ENCODE measurements at places on chromosomes 1 and 21. TPM values are rescaled to one million over a fixed set of nuclear protein-coding genes. Genes with fewer than 3 reads are reported as not detected.

The MYOM3 gene
- not detected for total RNA-seq

The LHX8 gene
- not detected for total RNA-seq

The TCHH gene
- not detected for total RNA-seq

The TEKT2 gene
- 8.4 TPM for total RNA-seq

The FMO1 gene
- not detected for total RNA-seq

GRCh38 chr1:5232537-5232936, 578.1 kb downstream of the AJAP1 start:
- no peak for DNase-seq

- no peak for DNase-seq
Observed at GRCh38 chr1:168751195-168751650, 22.2 kb upstream of the DPT start.

DNA sequence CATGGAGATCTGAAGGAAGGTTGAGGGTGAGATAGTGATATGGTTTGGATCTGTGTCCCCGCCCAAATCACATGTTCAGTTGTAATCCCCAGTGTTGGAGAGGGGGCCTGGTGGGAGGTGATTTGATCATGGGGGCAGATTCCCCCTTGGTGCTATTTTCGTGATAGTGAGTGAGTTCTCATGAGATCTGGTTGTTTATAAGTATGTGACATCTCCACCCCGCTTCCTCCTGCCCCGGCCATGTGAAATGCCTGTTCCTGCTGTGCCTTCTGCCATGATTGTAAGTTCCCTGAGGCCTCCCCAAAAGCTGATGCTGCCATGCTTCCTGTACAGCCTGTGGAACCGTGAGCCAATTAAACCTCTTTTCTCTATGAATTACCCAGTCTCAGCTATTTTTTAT, 451.9 kb upstream of the VAMP3 start:
- DNase-seq: no peak

GRCh38 chr1:113058941-113059706, 13.9 kb upstream of the LRIG2 start:
- no peak for DNase-seq

DNA sequence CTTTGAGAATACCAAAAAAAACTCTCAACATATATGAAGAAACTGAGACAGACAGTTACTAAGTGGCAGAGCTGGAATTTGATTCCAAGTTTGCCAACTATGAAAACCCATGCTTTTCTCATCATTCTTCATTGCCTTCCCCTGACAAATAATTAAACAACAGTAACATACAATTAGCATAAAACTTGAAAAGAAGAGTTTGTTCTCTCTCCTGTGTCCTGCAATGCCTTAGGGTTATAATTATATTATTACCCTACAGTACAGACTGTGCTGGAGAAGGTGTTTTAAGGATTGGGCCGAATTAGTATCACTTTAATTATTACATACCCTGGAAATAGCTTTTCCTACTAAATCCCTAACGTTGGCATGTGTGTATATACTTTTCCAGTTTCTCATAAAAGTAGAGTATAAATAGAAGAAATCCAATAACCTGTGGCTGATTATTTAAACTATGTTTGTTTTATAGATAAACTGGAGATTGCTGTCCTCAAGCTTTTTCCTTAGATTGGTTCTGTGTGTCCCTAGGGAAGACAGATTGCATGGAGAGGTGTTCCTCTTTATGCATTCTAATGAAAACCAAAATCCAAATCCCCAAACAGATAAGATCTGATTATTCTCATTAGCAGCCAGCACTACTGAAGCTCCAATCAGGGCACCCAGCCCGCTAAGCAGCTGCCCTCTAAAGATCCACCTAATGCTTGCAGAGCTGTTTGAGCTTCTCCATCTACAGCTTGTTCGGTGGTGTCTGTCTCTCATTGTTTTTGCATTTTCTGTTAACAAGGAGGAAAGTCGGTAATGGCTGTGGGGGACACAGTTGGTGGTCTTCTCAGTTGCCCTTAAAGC, 156.3 kb downstream of the TM2D1 start:
- DNase-seq: no peak

- DNase-seq: no peak
Observed at GRCh38 chr1:161702250-161702649, 4.8 kb upstream of the FCRLA start.

DNA sequence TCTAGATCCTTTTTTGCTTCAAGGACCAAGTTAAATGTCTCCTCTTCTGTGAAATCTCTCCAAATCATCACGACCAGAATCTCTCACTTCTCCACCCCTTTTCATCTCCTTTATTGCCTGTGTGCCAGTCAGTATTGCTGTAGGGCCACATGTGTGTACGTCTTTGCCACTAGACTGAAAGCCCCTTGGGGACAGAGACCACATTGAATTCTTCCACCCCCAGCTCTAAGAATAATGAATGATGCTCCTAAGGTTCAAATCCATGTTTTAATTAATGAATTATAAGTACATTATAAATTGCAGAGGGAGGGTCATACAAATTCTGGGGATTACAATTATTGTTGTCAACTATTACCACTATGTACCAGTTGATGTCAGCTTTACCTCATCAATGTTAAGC, 343.8 kb downstream of the USP25 start:
- DNase-seq: no peak

DNA sequence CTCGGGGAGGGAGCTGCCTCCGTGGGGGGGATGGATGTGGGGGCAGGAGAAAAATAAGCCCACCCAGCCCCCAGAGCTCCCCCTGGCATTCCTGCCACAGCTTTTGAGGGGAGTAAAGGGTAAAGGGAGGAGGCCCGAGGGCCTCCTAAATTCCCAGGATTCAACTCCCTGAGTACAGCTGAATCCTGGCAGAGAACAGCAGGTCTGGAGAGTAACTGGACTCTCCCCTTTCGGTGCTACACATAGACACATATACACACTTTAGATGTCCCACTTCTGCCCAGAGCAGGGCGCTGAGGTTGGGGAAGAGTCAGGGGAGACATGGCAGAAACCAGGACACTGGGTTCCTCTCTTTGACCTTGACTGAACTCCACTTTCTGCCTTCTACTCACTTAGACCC, 3.0 kb downstream of the KIRREL1 start:
- no peak for DNase-seq

GRCh38 chr1:99482750-99483149, 163.2 kb upstream of the PALMD start:
- DNase-seq: no peak

DNA sequence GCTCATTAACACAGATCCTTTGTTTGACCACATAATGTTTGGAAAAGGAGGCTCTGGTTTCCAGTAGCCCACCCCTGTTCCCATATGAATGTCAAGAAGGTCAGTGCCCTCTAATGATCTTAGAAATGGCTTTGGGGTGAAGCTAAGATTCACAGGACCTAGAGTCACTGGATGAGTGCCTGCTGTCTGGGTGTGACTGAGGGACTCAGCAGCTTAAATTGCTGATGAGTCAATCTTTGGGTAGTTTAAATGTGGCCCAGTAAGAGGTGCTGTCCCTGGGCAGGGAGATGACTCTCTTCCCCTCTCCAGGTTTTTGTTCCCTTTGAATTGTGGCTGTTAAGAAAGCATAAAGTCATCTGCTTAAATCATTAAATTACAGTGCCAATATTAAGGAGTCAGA, 50.6 kb downstream of the L1TD1 start:
- DNase-seq: no peak

- DNase-seq: peak; percentile 58
Observed at GRCh38 chr1:45493116-45493697, 2.2 kb upstream of the TESK2 start.

DNA sequence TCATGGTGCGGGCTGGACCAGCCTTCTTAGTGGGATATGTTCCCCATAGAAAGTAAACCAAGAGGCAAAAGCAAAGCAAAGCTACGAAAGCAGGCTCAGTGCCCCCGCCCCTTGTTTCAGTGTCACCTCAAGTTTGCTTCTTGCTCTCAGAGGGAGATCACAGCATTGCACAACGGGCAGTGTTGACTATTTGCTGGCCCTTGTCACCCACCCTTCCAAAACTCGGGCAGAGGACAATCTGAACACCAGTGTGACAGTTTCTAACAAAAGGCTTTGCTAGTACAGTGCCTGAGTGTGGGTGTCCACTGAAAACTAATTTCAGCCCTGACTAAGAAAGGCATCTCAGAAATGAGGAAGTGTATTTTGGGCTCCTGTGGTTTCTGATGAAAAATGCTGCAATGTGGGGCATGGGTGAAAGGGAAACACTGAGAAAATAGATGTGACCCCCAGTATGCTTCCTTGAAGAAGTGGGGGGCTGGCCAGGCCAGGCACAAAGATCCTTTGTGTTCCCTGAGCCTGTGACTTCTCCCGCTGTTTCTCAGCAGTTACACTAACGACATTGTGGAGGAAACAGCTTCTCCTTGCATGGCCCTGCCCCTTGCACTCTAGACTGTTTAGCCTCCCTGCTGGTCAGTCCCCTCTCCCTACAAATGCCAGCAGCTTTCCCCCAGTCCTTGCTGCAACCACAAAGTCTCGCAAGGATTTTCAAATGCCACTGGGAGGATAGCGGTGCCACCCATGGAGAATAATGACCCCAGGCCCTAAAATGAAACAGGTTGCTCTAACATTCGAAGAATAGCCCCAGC, 33.3 kb upstream of the KCNE1 start:
- DNase-seq: peak; percentile 41

DNA sequence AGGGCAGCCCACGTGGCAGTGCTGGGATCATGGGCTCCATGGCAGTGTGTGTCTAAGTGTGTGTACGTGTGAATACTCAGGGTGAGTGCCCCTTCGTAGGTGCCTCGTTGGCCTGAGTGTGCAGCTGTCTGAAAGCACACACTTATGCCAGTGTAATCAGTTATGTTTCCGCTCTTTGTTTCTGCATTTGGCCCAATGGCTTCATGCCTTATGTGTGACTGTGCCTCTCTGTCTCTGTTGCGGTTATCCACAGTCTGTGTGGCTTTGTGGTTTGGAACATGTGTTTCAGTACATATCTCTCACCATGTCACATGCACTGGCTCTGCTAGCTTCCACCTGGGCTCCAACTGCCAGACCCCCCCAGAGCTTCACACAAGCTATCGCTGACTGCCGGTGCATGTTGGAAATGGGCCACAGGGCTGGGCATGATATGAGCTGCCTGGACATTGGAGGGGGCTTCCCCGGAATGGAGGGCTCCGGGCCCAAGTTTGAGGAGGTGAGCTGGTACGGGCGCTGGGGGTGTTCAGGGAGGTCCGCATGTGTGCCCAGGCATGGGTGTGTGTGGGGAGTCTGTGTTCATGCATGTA, 70.3 kb upstream of the TINAGL1 start:
- DNase-seq: no peak

GRCh38 chr1:19374083-19374801, 62.1 kb downstream of the SLC66A1 start:
- peak; percentile 26 for DNase-seq

GRCh38 chr1:217569021-217569420, 61.9 kb downstream of the GPATCH2 start:
- no peak for DNase-seq

Data from neural crest cell (in vitro differentiated cells).